ENCODE measurements at places on chromosomes 3 and 15. TPM values are rescaled to one million over a fixed set of nuclear protein-coding genes. Genes with fewer than 3 reads are reported as not detected.

GRCh38 chr15:78981532-78982313 is 36.9 kb upstream of the CTSH start:
- DNase-seq: no peak
- H3K4me1 ChIP-seq: peaks cover 7% of the 10 kb centered on the region
- H3K36me3 ChIP-seq: no peaks in the 10 kb centered on the region
- no peaks in the 10 kb centered on the region for H3K27me3 ChIP-seq
- no peak overlapping the region for H3K27ac ChIP-seq
- H3K4me3 ChIP-seq: no peak overlapping the region

GRCh38 chr3:13078163-13078905 is 5.1 kb upstream of the IQSEC1 start:
- no peaks in the 10 kb centered on the region for H3K36me3 ChIP-seq
- H3K4me3 ChIP-seq: no peak overlapping the region
- H3K27ac ChIP-seq: no peak overlapping the region
- H3K27me3 ChIP-seq: no peaks in the 10 kb centered on the region

- peaks cover 8% of the 10 kb centered on the region for H3K4me1 ChIP-seq
- no peak overlapping the region for H3K4me3 ChIP-seq
- no peak overlapping the region for H3K27ac ChIP-seq
- no peaks in the 10 kb centered on the region for H3K27me3 ChIP-seq
- DNase-seq: no peak
- H3K36me3 ChIP-seq: no peaks in the 10 kb centered on the region
These were observed 33.3 kb upstream of the SFMBT1 start for GRCh38 chr3:53079147-53079546.

GRCh38 chr3:43296565-43296964 is 10.2 kb downstream of the SNRK start:
- DNase-seq: no peak
- peaks cover 88% of the 10 kb centered on the region for H3K4me1 ChIP-seq
- no peak overlapping the region for H3K4me3 ChIP-seq
- no peaks in the 10 kb centered on the region for H3K27me3 ChIP-seq
- H3K36me3 ChIP-seq: no peaks in the 10 kb centered on the region

GRCh38 chr15:41836073-41836472 is 2.6 kb upstream of the PLA2G4B start:
- H3K27ac ChIP-seq: no peak overlapping the region
- no peak for DNase-seq
- no peaks in the 10 kb centered on the region for H3K27me3 ChIP-seq
- peaks cover 10% of the 10 kb centered on the region for H3K4me1 ChIP-seq

- H3K36me3 ChIP-seq: no peaks in the 10 kb centered on the region
- no peaks in the 10 kb centered on the region for H3K4me1 ChIP-seq
- H3K27me3 ChIP-seq: no peaks in the 10 kb centered on the region
- no peak for DNase-seq
- H3K27ac ChIP-seq: no peak overlapping the region
These were observed 605.4 kb downstream of the FGF12 start for GRCh38 chr3:192121923-192122322.

The TIPIN gene
- total RNA-seq: 6.6 TPM

The COL6A5 gene
- total RNA-seq: not detected

The BUB1B gene
- not detected for total RNA-seq

The GOLGA6L4 gene
- total RNA-seq: 6.3 TPM

The ZNF710 gene
- total RNA-seq: 18.1 TPM
